ENCODE measurements at places on chromosomes 13 and 19. TPM values are rescaled to one million over a fixed set of nuclear protein-coding genes. Genes with fewer than 3 reads are reported as not detected.
A peak's percentile ranks its signal among the peaks of the same experiment; 100 is the strongest.

HIPK4 gene
- total RNA-seq: not detected

RINL gene
- total RNA-seq: 1.7 TPM

CYP2F1 gene
- not detected for total RNA-seq

FUT3 gene
- 16.3 TPM for total RNA-seq

FCER2 gene
- not detected for total RNA-seq

DNA sequence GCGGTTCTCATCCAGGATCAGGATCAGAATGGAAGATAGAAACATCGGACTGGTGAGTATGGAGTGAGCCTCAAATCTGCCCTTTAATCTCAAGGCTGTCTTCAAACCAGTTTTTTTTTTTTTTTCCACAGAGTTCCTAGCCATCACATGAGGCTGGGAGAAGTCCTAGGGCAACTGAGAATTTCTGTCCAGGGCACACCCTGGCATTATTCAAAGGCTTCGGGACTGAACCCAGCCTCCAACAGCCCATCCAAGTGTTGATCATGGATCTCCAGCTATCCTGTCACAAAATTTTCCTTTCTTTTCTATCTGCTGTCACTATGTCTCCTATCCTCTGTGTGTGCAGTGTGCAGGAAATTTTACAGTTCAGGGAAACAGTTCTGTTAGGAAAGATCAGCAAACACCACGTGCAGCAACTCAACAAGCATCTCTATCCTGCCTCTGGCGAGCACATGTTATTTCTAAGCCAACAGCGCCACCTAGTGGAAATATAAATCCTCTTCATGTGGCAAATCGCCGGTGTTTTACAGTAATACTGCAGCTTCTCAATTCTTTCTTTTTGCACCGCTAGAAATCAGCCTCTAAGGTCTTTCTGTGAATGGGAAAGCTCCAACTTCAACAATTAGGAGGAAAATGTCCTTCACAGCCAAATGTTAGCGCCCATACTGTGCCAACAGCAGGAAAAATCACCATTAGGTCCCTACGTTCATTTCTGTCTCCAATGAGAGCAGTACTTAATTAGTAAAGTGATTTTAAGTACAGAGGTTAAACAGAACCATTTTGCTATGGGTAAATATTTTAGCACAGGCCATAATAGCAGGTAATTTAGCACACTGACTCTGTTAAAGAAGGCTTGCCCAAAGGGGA is 21.4 kb upstream of the ZNF181 start:
- H3K4me1 ChIP-seq: no peaks in the 10 kb centered on the region
- H3K27ac ChIP-seq: no peak overlapping the region
- no peak overlapping the region for H3K4me3 ChIP-seq
- no peak for DNase-seq
- H3K36me3 ChIP-seq: no peaks in the 10 kb centered on the region

DNA sequence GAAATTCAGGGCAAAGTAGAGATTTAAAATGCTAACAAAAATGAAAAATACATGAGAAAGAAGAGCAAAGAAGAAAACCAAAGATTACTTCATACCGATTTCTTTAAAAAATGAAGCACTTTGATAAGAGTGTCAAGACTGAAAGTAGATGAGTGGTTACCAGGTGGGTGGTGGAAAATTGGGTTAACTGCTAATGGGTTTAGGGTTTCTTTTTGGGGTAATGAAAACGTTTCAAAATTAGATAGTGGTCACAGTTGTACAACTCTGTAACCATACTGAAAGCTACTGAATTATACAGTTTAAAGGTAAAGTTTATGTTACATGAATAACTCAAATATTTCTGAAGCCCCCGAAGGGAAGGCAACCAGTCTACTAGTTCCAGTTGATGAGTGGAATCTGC is 179.4 kb downstream of the NDFIP2 start:
- no peak for DNase-seq
- no peak overlapping the region for H3K27ac ChIP-seq
- no peak overlapping the region for H3K4me3 ChIP-seq
- no peaks in the 10 kb centered on the region for H3K36me3 ChIP-seq
- peaks cover 2% of the 10 kb centered on the region for H3K27me3 ChIP-seq

DNA sequence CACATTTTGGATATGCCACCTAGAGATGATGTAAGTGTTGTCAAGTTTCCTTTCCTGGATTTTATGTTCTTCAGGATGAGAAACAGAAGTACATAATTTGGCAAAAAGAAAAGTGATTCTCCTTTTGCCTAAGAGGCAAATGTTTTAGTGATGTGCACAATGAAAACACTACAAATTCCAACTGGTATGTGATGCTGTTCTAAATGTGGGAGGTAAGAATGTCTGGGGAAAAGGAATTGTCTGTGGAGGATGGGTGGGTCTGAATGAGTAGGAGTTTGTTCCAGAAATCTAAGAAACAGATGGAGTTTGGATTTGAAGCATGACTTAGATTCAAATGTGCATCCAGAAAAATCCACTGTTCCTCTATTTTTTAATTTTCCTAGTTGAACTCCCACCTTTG is 473.6 kb upstream of the SPRY2 start:
- DNase-seq: no peak
- no peaks in the 10 kb centered on the region for H3K4me1 ChIP-seq
- no peak overlapping the region for H3K27ac ChIP-seq
- no peaks in the 10 kb centered on the region for H3K27me3 ChIP-seq
- no peak overlapping the region for H3K4me3 ChIP-seq

- H3K4me1 ChIP-seq: peaks cover 38% of the 10 kb centered on the region
- H3K27ac ChIP-seq: peak overlapping the region; percentile 21
Measured at GRCh38 chr13:112740502-112741131, 50.8 kb downstream of the ATP11A start.

DNA sequence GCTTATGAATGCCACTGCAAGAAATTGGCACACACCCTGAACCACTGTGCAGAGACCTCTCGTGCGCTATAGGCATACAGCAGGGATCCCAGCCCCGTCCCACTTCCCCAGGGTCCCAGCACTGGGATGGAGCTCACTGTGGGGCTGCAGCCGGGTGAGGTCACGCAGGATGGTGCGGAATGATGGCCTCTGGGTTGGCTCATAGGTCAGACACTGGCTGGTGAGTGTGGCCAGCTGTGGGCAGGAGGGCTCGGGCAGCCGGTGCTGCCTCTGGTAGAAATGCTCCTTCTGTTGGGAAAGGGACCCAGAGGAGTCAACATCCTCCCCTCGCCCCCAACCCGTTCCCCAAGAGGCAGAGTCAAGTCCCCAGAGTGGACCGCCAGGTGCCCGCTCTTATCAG is 17.0 kb upstream of the ICAM3 start:
- DNase-seq: no peak
- no peaks in the 10 kb centered on the region for H3K27me3 ChIP-seq
- no peak overlapping the region for H3K27ac ChIP-seq
- no peak overlapping the region for H3K4me3 ChIP-seq

DNA sequence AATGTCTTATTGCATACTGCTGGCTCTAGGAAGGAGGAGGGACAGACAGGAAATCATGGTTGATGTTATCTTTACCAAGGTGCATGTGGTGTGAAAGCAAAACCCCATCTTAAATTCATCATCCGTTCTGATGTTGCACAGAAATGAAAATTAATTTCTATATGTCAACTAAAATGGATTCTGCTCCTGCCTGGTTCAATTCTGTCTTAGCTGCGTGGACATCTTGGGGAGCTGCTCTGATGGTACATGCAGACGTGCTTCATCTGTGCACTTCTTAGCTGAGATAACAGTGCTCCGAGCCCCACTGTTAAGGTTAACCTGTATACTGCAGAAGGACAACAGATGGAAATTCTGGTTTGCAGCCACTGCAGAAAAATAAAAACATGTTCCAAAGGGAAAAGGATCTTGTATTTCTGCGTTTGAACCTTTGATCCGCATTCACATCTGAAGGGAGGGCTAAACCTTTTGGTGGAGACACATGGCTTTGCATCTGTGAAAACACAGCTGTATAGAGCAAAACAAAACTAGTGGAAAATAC is 155.6 kb downstream of the TM9SF2 start:
- no peak for DNase-seq
- no peaks in the 10 kb centered on the region for H3K36me3 ChIP-seq
- no peak overlapping the region for H3K27ac ChIP-seq

DNA sequence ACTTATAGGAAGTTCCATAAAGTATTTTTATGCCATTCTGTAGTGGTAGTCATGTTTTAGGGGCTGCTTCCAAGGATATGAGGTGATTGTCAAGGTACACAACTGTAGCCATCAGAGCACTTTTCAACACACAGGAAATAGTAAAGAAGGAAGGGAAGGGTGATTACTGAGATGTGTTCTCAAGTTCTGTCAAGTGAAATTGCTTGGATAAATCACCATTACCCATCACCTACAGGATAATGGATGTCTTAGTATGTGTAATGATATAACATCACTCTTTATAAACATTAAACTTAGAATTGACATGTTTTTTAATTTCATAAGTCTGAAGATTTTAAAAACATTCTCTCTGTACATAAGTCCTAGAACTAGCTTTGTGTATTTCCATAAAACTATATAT is 487.9 kb downstream of the DCT start:
- no peak overlapping the region for H3K4me3 ChIP-seq
- H3K27me3 ChIP-seq: no peaks in the 10 kb centered on the region
- no peaks in the 10 kb centered on the region for H3K36me3 ChIP-seq
- no peak for DNase-seq

- H3K4me1 ChIP-seq: no peaks in the 10 kb centered on the region
- no peak overlapping the region for H3K27ac ChIP-seq
- H3K4me3 ChIP-seq: no peak overlapping the region
- no peak for DNase-seq
Measured at GRCh38 chr13:38216181-38216580, 133.5 kb upstream of the UFM1 start.

DNA sequence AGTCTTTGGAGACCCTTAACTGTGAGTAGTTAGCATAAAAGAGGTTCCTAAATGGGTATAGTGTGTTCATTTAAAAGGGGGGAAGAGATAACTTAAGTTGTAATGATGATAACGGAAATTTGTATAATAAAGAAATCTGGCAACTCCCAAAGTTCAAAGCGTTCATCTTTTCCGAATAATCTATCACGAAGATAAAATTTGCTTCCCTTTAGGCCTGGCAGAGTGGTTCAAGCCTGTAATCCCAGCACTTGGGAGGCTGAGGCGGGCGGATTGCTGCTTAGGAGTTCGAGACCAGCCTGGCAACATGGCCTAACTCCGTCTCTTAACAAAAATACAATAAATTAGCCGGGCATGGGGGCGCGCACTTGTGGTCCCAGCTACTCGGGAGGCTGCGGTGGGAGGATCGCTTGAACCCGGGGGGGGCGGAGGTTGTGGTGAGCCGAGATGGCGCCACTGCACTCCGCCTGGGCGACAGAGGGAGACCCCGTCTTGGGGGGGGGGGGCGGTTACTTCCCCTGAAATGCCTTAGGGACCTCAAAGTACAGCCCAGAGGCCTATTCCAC is 934 bp downstream of the N4BP2L2 start:
- no peak for DNase-seq
- peaks cover 35% of the 10 kb centered on the region for H3K36me3 ChIP-seq
- peaks cover 15% of the 10 kb centered on the region for H3K4me1 ChIP-seq
- peak overlapping the region; percentile 98 for H3K27ac ChIP-seq
- no peaks in the 10 kb centered on the region for H3K27me3 ChIP-seq

DNA sequence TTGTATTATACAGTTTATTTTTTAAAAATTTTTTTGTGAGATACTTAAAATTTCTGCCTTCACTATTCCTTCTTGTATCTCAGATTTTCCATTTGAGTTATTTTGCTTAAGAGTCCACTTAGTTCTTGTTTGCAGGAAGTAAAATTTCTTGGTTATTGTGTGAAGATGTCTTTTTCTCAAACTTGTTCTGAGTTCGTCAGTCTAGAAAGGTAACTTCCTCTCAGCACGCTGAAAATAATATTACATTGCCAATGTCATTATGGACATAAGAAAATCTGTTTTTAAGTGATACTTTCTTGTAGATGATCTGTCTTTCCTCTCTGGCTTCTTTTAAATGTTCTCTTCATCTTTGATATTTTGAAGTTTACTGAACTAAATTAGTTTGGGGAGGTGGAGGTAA is 731.7 kb upstream of the GPC6 start:
- no peaks in the 10 kb centered on the region for H3K36me3 ChIP-seq
- no peaks in the 10 kb centered on the region for H3K4me1 ChIP-seq
- no peak for DNase-seq
- no peaks in the 10 kb centered on the region for H3K27me3 ChIP-seq
- H3K27ac ChIP-seq: no peak overlapping the region

- DNase-seq: no peak
- no peak overlapping the region for H3K4me3 ChIP-seq
- H3K36me3 ChIP-seq: no peaks in the 10 kb centered on the region
- no peaks in the 10 kb centered on the region for H3K4me1 ChIP-seq
Measured at GRCh38 chr19:22545751-22546150, 88.4 kb upstream of the ZNF492 start.

DNA sequence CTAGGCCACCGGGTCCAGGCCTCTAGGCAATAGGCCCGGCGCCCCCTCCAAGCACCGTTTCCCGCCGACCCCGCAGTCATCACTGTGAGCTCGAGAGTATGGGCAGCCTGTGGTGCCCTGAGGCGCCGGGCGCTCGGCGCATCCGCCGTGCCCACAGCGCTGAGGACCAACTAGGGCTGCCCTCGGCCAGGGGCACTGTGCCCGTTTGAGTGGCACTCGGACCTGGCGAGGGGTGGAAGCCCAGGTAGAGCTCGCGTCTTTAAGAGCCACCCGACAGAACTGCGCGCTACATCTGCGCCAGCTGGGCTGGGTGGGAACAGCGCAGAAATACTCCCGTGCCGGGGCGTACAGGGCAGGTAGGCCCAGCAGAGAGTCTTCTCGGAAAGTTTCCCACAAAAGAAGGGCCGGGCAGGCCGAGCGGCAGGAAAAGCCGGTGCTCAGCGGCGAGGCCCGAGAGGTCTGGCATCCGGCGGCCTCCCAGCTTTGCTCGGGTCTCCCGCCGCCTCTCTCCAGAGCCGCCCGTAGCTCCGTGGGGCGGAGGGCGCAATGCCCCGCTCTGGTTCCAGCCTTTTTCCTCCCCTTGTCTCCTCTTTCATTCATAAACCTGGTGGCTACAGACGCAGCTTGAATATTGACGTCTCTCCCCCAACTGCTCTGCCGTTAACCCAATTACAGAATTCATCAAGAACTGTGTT is 5.4 kb upstream of the SOX1 start:
- peaks cover 98% of the 10 kb centered on the region for H3K27me3 ChIP-seq
- no peak for DNase-seq
- H3K27ac ChIP-seq: no peak overlapping the region
- no peaks in the 10 kb centered on the region for H3K36me3 ChIP-seq
- H3K4me1 ChIP-seq: peaks cover 5% of the 10 kb centered on the region
- H3K4me3 ChIP-seq: no peak overlapping the region

- H3K27ac ChIP-seq: no peak overlapping the region
- peaks cover 4% of the 10 kb centered on the region for H3K4me1 ChIP-seq
Measured at GRCh38 chr13:38417727-38418126, 68.1 kb downstream of the UFM1 start.
